NCI-H1694 (cell line): ENCODE measurements at places on chromosomes 3 and 15.

GRCh38 chr15:82907350-82907749, 45.2 kb downstream of the HOMER2 start:
- DNase-seq: no peak

GRCh38 chr3:55305696-55306485, 181.2 kb downstream of the WNT5A start:
- no peak for DNase-seq

DNA sequence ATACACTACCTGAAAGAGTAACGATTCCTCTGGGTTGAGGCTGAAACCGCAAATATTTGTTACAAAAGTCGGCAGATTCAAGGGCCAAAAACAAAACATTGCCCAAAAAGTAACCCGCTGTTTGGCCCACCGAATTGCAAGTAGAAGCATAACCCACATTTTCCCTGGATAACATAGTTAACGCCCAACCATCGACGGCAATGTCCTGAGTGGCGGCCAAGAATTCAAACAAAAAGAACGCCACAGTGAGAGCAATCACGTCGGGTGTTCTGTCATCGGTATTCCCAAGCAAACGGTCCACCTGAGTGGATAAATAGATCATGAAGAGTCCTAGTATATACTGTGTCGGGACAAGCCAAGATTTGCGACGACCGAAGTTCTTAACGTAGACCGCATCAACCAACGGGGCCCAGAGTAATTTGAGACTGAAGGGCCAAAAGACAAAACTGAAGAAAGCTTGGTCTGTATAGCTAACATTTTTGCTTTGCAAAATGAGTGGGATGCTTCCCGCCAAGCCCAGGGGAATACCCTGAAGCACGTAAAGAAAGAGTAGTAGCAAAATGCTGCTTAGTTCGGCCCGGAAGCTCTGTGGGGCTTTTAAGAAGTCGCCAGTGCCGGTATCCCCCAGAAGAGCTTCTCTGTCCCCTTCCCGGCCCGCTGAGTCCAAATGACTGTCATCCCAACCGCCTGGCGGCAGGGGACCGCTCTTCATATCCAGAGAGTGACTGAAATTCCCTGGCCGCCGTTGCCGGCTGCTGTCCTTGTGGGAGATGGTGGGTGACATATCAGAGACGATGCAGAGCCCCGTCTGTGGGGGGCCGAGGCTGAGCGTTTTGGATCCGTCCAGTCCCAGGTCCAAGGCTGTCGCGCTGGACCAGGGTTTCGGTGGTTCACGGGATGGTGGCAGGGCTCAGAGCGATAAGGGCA, 750 bp downstream of the SLC33A1 start:
- DNase-seq: peak; percentile 2

DNA sequence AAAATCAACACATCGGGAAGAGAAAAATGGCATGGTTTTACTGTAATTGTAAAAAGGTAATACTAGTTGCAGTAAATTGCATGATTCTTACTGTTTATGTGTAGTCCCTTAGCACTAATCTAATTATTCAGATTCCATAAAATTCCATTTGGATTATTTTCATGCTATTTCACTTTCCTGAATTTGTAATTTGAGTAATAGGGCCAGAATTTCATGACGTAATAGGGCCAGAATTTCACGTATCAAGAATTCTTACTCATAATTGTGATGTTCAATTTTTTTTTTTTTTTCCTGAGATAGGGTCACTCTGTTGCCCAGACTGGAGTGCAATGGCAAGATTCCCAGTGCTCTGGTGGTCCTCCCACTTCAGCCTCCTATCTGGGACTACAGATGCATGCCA, 2.9 kb upstream of the U2SURP start:
- no peak for DNase-seq

GRCh38 chr3:126982126-126982470, 817 bp upstream of the PLXNA1 start:
- no peak for DNase-seq
